Inflammatory macrophage treated with lipopolysaccharide for 1 hour (primary cell): ENCODE measurements at places on chromosomes 4 and X.

DNA sequence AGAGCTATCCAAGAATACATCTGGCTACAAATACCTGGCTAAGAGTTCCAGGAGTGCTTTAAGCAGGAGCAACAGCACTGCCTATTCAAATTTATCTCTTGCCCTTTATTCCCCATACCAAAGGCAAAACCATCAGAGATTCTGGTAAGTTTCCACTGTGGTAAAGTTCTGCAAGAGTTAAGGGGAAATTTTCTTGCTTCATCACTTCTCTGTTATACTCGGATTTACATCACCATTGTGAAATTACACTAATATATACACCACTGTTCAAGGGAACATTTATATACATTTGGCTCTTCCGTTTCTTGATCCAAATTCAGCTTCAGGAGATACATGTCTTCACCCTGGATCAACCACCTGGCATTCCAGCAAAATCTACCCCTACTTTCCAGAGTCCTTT is 70.8 kb upstream of the PTPN13 start:
- DNase-seq: peak; percentile 77

GRCh38 chrX:1493412-1493811 is 40.7 kb upstream of the ASMTL start:
- DNase-seq: no peak

- DNase-seq: no peak
Observed at GRCh38 chrX:39542316-39542715, 555.4 kb downstream of the BCOR start.

GRCh38 chr4:106676173-106676921 is 307.8 kb upstream of the GIMD1 start:
- peak; percentile 97 for DNase-seq

GRCh38 chr4:20615486-20616260 is 84.6 kb upstream of the PACRGL start:
- DNase-seq: no peak
